ENCODE measurements at places on chromosomes 6 and 20.

- no peak for DNase-seq
Measured at GRCh38 chr6:82904257-82904656, 161.4 kb downstream of the UBE3D start.

- DNase-seq, result no peak
Measured at GRCh38 chr6:111928139-111928538, 54.9 kb upstream of the FYN start.

DNA sequence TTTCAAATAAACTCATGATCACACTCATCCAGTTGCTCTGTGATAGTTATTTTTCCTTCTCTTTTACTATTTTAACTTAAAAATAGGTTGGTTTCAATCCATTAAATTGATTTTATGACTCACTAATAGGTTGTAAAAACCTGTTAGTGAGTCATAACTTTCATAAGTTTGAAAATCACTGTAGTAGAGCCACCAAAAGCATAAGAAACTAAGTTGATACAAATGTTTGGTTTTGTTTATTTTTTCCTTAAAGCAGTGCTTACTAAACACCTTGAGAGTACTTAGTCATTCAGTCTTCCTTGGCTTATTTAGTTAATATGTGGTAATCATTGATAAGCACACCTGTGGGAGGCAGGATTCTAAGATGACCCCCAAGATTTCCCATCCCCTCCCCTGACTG lies 312.1 kb upstream of the MAN1A1 start:
- no peak for DNase-seq

DNA sequence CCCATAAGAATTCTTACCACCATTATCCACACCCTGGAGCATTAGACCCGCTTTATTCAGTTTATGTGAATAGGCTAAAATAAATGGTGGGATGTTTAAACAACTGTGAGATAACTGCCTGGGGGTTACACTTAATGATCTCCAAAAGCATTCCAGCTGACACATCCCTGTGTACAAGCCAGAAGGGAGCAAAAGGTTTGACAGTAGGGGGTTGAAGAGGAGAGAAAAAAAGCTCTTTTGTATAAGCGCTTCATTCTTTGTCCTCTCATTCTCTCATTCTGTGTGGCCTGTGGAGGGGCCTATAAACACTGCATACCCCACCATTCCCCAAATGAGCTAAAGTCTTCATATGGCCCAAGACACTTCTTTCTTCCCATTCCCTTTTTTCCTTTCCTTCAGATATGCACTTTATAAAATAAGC lies 30.8 kb upstream of the COL21A1 start:
- DNase-seq, result peak; percentile 81

- DNase-seq, result no peak
Measured at GRCh38 chr6:38407192-38407591, 232.5 kb downstream of the BTBD9 start.

GRCh38 chr20:38585404-38586180 lies 4.6 kb downstream of the ADIG start:
- DNase-seq, result no peak

DNA sequence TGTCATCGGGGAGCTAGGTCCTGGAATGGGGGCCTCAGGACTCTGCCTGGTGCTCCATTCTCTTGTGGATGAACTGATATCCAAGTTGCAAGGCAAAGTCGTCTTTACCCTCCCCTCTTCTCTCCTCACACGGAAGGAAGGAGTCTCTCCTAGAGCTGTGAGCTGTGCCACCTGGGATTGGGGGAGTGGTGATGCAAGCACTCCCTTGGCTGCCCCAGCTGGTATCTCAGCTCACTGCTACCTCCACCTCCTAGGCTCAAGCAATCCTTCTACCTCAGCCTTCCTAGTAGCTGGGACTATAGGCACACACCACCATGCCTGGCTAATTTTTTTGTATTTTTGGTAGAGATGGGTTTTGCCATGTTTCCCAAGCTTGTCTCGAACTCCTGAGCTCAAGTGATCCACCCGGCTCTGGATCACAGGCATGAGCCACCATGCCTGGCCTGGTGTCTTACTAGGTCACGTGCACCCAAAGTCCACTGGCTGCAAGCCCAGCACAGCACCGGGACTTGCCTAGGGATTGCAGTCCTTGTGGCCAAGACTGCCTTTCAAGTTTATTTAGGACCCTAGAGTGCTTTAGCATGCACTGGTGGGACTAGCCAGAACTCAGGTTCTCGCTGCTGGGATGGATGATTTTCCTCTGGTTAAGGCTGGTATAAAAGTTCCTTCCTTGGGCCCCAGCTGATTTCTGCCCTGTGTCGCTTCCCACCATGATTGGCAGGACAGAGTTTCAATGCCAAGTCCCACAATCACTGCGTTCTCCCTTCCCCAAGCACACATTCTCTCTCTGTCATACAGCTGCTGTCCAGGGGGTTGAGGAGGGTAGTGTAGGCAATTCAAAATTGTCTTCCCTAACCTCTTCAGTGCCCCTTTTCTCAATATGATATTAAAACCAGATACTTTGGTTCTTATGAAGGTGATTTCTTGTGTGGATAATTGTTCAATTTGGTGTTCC lies 33.5 kb downstream of the SMAP1 start:
- DNase-seq, result no peak

GRCh38 chr20:24984961-24985640 lies 7.5 kb downstream of the APMAP start:
- DNase-seq, result no peak

DNA sequence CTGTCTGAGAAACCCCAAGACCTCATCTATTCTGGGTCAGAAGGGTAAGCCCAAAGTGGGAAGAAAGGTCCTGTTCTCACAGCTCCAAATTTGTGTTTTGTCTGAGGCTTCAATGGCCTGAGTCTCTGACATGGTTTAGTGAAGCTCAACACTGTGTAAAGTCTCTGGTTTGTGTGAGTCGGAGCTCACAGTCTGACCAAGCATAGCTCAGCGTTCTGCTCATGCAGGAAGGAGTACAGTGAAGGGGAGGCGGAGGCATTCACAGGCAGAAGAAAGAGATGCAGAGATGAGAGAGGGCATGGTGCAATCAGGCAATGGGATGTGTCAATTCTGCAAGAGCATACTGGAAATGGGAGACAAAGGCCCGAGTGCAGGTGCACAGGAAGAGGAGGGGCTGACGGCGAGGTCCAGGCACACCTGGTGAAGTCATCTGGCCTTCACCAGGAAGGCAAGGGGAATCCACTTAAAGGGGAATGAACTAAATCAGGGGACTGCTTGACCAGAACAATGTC lies 463.0 kb upstream of the AGPAT4 start:
- DNase-seq, result no peak

Data from neural progenitor cell (in vitro differentiated cells).